Activated CD4-positive, CD25-positive, alpha-beta regulatory T cell treated with anti-CD3 and anti-CD28 coated beads, Interleukin-2, amount 50 U/mL, for 16 hours (primary cell): ENCODE measurements at places on chromosomes 11 and 22.

DNA sequence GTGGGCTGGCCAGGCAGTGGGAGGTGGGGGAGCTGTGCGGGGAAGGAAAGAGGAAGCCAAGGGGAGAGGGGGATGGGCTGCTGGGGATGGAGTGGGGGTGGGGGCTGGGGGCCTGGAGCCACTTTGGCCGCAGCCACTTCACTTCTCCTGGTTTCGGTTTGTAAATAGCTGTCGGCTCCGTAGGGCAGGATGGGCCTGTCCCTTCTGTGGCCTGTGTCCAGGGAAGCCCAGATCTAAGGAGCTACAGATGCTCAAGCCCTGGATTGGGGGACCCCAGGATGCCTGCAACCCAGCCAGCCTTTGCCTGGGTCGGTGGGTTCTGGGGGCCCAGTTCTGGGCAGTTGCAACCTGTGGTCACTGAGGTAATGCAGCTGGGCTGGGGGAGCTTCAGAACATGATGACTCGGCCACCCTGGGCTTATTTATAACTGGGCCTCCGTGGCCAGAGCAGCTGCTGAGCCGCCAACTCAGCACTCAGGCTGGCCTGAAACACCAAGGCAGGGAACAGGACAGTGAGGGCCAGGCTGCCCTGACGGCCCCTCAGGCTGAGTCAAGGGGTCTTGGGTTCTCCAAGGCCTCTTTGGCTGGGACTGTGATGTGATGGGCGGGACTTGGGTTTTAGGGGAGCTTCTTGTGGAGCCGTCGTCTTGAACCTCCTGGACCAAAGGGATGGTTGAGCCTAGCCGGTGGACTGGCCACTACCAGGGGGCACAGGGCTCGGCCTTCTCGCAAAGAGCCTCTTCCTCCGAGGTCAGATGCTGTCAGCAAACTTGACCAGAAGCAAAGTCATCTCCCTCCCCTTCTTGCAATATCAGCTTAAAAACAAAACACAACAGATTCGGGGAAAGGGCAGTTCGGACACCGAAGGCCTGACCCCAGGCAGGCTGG lies 15.0 kb upstream of the SLC39A13 start:
- no peak for DNase-seq

DNA sequence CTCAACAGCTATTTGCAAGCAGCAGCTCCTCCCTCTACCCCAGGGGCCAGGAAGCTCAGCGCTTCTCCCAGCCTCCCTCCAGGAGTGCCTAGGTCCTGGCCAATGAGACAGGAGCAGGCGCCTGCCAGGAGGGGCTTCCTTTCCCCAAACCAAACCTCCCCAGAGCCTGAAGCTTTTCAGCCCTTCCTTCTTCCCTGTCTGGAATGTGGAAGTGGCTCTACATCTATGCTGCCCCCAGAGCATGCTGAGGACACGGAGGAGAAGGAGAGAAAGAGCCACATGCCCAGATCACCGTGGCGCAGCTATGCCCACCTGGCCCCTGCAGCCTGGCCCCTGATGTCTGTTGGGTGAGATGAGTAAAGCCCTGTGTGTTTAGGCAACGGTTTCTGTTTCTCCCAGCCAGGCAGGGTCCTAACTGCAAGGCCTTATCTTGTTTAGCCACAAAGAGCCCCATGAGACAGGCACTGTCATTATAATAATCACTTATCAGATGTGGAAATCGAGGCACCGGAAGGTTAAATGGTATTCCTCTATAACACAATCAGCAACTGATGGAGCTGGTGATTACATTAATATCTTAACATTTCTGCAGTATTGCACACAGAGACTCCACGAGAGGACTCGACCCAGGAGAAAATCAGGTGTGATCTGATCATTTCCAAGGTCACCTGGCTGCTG lies 315.8 kb downstream of the CTTN start:
- DNase-seq: no peak

DNA sequence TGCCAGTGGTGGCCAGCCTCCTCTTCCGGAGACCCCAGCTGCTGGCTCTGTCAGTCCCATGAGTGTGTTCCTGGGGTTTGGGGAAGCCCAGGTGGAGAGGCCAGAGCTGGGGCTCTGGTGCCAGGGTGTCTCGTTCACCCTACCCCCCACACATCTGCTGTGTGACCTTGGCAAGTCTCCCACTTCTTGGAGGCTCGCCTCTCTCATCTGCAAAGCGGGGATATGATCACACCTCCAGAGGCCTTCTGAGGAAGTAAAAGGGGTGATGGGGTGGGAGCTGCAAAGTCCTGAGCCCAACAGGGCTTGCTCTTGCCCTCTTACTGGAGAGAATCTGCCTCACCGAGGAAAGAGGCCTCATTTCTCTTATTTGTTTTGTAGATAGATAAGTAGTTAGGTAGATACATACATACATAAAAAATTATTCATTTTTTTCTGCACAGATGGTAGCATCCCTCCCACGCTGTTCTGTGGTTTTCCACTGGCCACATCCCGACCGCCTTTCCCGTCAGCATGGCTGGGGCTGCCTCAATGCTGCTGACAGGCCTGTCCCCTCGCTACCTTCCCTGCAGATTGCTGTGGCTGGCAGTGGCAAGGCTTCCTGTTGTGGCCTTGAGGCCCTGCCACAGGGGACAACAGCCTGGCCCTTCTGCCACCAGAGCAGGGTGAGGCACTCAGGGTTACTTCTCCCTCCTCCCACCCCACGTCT lies 23.9 kb downstream of the MYO7A start:
- DNase-seq: no peak

- DNase-seq: no peak
Observed at GRCh38 chr22:22397875-22398524, 110.5 kb downstream of the ZNF280B start.

DNA sequence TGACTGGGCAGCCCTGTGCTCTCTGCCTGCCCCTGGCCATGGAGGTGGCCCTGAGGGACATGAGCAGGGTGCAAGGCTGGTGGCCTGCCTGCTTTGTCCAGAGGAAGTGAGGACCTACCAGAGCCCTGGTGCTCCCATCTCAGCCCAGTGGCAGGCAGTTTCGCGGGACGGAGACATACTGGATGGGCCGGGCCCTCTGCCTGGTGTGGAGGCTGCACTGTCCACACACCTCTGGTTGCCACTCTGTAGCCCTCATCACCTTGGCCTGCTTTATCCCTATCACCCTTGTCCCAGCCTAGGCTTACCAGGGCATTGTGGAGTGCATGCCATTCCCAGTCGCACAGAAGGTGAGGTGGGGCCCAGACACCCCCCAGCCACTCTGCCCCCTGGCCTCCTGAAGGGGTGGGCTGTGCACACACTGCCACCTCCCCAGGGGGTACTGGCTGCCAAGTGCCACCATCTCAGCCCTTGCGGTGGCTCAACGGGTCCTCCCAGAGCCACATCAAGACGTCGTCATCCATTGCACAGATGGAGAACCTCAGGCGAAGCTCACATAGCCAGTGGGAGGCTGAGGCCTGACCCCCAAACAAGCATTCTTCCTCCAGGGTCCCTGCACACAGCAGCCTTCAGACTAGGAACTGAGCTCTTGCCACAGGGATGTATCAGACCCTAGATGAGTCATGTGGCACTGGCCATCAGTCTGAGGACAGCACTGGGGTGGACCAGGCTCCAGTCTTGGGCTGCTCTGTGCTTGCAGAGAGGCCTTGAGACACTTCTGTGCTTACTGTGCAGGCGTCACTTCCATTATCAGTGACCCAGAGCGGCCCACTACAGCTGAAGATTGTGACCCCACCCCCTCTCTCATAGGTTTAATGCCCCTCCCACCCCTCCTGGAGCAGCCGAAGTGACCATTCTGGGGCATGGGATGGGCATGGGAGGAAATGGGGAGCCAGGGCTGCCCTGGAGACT lies 176.1 kb downstream of the IGLL1 start:
- no peak for DNase-seq

DNA sequence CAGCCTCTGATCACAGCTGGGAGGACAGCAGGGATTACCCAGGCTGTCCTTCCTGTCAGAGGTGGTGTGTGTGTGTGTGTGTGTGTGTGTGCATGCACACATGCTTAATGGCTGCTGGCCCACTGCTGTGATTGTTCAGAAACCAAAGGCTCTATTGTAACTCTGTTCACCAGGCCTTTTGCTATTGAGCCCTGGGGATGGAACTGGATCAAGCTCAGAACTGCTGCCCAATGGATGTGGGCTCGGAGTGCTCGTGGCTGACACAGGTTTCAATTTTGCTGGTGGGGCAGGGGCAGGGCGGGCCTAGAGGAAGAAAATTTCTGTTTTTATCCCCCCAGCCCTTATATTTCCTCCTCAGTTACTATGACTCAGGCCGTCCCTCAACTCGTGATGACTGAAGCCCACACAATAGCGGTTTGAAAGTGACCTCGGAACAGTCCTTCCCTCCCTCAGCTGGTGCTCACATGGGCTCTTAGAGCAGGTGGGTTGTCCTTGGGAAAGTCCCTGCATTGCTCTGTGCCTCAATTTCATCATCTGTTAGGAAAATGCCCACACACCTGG lies 359.3 kb downstream of the TENM4 start:
- DNase-seq: no peak

- no peak for DNase-seq
Observed at GRCh38 chr11:68649851-68650555, 34.3 kb upstream of the GAL start.

DNA sequence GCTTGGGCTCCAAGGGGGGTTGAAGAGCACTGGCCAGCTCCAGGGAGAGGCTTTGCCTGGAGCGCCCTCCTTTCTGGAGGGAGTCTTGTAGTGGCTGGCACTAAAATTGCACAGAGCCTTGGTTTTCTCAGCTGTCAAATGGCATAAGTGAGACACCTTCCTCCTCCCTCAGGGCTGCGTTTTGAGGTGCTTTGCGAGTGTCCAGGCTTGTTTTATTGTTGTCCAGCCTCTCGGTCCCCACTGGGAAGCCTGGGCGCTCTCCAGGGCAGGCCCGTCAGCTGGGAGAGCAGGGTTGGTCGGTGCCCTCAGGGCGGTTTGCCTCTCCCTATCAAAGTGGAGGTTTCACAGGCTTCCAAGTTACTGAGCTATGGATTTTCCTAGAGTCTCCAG lies 149.3 kb upstream of the B3GAT1 start:
- no peak for DNase-seq

DNA sequence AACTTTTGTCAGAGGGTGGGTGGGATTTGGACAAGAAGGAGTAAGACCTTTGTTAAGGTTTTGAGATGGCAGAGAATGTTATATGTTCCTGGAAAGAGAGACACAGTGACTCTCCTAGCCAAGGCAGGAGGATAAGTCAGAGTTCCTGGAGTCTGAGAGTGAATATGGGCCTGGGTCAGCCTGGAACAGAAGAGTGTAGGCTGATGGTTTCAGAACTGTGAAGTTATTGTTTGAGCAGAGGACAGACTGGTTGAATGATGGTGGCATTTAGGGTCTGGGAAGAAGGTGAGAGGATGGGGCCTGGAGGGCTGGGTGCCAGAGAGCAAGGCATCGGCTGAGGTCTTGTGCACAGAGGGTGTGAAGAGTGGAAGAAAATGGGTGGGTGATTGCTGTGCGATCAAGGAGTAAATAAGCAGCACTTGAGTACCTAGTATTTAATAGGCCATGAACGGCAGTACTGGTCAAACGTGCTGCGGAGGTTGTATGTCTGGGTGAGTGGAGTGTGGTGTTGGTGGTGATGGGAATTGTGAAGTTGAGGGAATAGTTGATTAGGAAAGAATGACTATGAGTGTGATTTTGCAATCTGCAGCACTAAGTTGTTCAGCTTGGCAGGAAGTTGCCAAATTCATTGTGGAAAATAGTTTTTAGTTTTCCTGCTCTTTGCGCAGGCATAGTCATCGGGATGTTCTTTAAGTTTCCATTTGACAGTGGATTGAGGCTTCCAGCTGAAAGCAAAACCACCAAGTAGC lies 1.8 kb downstream of the PANX1 start:
- no peak for DNase-seq

- DNase-seq: no peak
Observed at GRCh38 chr22:40764763-40765441, 54.2 kb downstream of the SLC25A17 start.

DNA sequence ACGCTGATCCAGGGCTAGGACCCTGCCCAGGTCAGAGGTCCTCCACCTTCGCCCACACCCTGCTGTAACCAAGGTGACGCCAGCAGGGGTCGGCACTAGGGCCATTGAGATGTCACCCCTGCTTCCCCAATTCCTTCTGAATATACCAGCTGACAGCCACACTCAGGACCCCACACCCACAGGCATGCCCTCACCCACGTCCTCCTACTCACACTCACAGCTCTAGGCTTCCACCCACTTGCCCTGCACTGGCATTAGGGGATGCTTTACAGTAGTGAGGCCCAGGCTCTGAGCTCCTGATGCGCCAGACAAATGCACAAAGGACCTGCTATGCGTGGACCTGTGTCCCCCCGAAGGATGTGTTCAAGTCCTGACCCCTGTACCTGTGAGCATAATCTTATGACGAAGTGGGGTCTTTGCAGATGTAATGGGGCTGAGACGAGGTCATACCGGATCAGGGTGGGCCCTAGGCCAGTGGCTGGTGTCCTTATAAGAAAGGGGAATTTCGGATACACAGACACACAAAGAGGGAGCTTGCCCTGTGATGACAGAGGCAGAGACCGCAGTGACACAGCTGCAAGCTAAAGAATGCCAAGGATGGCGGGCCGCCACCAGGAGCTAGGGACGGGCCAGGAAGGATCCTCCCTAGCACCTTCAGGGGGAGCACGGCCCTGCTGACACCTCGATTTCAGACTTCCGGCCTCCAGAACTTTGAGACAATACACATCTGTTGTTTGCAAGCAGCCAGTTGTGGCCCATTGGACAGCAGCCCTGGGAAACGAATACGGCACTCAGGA lies 11.2 kb downstream of the WNT11 start:
- no peak for DNase-seq
